Dermis microvascular lymphatic vessel endothelial cell (primary cell): ENCODE measurements at places on chromosomes 3 and 15.

- no peak for DNase-seq
Observed at GRCh38 chr3:168117853-168118313, 22.2 kb upstream of the GOLIM4 start.

- DNase-seq, result no peak
Observed at GRCh38 chr15:65738649-65739048, 53.4 kb downstream of the DENND4A start.

- no peak for DNase-seq
Observed at GRCh38 chr3:69929019-69929418, 70.5 kb upstream of the SAMMSON start.

DNA sequence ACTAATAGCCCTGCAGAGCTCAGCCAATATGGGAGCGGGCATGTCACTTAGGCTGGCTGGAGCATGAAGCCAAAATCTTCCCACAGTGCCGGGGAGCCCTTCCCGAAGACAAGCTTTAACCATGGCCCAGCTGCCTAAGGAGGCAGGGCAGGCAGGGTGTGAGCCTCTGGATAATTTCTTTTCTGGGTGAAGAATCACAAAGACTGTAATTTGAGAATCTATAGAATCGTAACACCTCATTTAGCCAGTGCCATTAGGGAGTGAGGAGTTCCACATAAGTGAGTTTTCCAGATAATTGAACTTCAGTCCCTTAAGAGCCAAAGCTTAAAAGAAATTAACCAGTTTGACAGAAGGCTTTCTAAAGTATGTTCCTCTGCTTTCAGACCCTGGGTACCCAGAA is 40.2 kb upstream of the TLE3 start:
- no peak for DNase-seq

DNA sequence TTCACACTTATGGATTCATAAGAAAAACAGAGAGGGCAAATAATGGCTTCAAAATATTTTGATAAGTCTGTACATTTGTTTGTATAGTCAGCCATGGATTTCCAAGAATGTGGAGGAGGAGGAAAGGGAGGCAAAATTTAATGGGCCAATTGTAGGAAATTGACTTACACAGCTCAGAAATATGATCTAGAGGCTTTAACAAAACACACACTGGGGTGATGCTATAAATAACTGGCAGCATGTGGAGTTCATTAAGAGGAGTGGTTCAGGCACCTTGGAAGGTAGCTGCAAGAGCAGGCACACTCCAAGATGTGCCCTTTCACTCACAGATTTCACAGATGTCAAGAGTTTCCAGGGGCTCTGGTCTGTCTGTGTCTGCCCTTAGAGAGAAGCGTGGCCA is 193.4 kb upstream of the RASGRP1 start:
- DNase-seq, result peak; percentile 76

GRCh38 chr15:87881026-87881425 is 375.5 kb downstream of the NTRK3 start:
- no peak for DNase-seq

GRCh38 chr15:44015545-44016305 is 179.3 kb downstream of the FRMD5 start:
- DNase-seq, result no peak

DNA sequence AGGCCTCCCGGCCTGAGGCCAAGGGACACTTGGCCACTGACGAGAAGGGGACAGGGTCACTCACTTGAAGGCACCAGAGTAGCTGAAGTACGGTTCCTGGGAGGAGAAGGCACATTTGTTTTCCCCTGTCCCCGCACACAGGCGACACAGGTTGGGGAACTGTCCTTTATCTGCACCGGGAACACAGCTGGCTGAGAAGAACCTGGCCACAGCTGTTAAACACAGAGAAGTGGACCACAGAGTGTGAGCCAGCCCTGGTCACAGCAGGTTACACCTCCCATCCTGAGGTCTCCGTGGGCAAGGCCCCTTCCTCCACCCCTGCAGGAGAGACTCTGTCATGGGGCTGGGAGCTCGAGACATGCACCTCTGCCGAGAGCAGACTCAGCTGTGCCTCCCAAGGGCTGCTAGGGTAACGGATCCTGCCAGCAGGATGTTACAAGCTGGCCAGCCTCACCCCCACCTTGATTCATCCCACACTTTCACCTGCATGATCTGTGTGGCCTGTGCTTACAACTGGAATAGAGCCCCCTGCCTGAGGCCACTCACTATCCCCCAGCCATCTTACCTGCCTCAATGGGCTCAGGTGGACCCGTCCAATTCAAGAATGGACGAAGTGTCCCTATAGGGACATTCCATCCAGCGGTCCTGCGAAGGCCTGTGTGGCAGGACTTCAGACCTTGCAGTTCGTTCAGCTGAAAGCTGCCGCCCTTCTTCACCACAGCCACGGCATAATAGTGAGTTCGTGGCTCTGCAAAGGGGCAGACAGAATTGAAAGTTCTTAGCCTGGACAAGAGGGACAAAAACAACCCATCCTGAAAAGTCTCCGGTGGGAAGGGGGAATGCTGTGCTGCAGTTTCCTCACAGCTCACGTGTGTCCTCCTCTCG is 9.2 kb downstream of the LTF start:
- DNase-seq, result no peak

DNA sequence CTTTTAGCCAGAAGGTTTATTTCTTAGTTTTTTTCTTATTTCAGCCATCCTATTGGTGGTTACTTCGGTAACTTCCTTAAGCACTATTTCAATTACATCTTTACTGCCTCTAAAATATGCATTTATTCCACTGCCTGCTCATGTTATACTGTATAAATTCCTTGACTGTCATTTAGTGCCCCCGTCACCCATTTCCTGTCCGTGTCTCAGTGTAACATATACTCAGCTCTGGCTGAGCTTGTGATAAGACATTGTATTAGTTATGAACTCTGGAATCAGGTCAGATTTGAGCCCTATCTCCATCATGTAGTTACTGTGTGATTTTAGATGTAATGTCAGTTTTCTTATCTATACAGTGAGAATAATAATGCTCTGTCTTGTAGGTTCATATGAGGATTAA is 24.2 kb downstream of the PIAS1 start:
- DNase-seq, result no peak

- no peak for DNase-seq
Observed at GRCh38 chr3:122200661-122201060, 17.2 kb downstream of the CASR start.

DNA sequence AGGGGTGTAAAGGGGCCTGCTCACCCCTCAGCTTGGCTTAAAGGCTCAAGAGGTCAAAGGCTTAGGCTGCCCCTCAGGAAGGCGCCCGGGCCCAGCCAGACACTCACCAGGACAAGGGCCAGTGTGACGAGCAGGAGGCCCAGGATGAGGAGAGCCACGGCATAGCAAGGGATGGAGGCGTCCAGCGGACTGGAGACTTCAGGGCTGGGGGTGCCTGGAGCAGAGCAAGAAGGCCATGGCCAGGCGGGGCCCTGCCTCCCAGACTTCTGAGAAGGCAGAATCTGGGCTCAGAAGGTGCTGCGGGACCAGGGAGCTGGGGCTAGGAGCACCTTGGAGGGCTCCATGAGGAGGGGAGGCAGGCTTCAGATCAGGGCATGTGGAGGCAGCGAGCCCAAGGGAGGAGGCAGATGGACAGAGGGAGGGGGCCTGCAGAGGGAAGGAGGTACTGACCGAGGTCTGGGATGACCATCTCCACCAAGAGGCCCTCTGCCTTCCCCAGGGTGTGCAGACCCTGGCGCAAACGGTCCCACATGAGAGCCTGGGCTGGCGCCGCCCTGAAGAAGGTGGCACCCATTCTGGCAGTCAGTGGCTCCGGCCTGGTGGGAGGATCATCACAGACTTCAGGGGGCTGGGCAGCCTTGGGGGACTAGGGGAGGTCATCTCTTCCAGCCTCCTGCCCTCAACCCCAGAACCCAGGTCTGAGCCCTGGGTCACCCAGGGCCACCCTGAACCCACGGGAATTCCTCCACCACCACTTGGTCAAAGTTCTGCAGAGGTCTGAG is 24.5 kb downstream of the C15orf39 start:
- DNase-seq, result no peak

- no peak for DNase-seq
Observed at GRCh38 chr3:32009101-32009500, 27.6 kb downstream of the ZNF860 start.

GRCh38 chr3:171984883-171985282 is 54.5 kb upstream of the FNDC3B start:
- DNase-seq, result no peak

DNA sequence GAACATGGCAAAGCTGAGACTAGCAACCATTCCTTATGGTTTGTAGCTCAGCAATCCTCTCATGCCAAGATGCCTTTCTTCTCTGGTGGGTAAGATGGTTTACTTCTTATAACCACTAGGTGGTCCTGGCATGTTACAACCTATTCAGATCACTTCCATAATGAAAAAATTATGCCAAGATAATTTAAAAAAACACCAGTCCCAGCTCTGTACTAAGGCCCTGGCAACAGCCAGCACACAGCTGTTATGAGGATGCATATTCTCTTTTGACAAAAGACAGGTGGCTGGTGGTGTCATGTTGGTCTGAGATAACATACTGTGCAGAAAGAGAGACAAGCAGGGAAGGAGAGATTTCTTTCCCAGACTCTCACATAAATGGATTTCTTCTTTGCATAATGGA is 65.7 kb upstream of the FRMD4B start:
- DNase-seq, result peak; percentile 36

GRCh38 chr3:66488492-66488891 is 12.3 kb downstream of the LRIG1 start:
- no peak for DNase-seq

DNA sequence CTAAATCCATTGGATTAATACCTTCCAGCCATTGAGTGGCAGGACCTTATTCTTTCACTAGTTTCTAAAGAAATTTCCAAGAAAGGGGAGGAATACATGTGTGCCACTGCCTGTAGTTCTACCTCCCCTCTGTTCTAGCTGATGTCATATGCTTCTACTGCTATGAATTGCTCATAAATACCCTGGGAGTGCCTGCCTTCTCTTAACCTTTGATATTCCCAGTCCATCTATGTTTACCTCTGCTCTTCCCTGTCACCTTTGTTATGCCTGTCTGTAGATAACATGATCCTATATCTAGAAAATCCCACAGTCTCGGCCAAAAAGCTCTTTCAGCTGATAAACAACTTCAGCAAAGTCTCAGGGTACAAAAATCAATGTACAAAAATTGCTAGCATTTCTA is 486.9 kb upstream of the ARRDC4 start:
- no peak for DNase-seq

DNA sequence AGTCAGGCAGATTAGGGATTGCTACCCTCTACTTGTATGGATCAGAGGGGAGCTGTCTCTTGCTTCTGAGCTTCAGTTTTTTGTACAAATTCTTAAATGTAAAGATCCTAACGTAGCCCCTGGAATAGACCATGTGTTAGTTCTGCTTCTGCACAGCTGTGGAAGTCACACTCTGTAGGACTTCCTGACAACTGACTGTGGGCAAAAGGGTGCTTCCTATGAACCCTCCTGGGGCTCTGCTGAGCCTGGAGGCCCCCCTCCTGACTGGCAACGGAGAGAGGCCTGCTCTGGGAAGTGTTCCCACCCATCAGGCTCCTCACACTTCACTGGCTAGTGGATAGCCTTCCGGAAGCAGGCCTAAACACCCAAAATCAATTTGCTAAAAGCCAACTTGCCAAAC is 131.0 kb downstream of the RPLP1 start:
- no peak for DNase-seq

DNA sequence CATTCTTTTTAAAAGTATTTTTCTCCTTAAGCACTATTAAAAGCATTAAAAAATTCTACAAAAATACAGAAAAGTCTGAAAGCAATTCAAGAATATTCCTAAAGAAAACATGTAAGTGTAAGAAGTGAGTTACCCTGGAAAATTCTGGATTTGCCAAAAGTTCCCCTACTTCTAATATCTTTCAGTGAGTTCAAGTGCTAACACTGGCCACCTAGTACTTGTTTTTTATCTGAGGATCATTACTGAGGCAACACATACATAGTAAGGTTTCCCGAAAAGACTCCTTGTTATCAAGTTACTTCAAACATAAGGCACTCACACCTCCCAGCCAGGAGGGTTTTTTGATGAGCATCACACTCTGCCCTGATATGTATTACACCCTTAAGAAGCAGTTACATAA is 158.4 kb downstream of the TIGIT start:
- DNase-seq, result no peak

GRCh38 chr15:66945842-66946241 is 119.6 kb upstream of the SMAD3 start:
- DNase-seq, result no peak

DNA sequence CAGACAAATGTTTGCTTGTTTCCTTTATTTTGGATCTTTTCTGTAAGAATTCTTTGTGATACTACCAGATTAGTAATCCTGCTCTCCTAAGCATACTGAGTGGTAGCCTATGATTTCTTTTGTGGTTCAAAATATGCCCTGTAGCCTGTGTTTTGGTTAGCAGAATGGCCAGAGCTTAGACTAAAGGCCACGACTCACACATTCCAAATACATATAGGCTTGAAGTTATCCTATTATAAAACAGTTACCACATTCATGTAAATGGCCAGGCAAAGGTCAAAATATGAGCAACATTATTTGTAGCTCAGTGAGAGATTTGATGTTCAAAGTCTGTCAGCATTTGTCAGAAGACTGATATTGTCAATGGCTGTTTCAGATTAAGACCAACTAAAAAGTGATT is 84.5 kb downstream of the MITF start:
- no peak for DNase-seq

DNA sequence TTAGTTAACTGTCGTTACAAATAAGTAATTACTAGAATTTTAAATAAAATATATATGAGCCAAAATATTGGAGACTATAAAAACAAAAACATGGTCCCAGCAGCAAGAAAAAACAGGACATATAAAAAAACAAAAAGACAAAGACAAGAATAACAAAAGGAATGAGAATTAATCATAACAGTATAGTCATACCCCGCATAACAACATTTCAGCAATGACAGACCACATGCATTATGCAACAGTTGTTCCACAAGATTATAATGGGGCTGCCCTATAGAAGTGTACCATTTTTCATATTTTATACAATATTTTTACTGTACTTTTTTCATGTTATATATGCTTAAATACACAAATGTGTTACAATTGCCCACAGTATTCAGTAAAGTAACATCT is 5.6 kb downstream of the HLTF start:
- DNase-seq, result peak; percentile 83

- no peak for DNase-seq
Observed at GRCh38 chr3:42690766-42691680, 5.7 kb downstream of the KLHL40 start.

DNA sequence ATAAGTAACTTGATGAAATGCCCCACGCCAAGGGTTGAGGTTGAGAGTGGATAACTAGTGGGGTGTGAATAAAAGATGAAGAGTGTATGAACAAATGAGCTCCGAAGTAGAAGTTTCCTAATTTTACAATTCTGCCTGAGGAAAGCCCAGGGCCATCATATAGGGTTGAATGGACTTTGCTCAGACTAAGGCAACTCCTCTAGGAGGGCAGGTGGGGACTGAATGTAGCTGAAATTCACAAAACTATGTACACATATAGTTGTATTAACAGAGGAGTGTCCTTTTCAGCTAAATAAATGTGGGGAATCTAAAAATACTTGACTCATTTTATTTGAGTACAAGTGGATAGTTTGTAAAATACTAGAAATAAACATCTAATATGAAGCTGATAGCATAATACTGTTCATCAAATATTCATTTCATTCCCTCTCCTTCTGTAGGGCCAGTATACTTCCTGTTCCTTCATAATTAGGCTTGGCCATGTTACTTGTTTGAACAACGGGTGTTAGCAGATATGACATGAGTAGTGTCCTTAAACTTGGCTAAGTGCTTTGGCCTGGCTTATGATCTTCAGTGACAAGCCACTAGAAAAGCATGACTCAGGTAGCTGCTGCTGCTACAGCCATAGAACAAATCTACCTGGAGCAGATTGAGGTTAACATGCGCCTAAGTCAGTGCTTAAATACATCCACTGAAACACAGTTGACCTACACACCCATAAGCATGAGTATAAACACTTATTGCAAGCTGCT is 26.5 kb downstream of the PLSCR1 start:
- DNase-seq, result no peak

- no peak for DNase-seq
Observed at GRCh38 chr15:99275061-99275460, 23.8 kb downstream of the LRRC28 start.
